ENCODE measurements at places on chromosomes 7 and 10.
A peak's percentile ranks its signal among the peaks of the same experiment; 100 is the strongest.

DNA sequence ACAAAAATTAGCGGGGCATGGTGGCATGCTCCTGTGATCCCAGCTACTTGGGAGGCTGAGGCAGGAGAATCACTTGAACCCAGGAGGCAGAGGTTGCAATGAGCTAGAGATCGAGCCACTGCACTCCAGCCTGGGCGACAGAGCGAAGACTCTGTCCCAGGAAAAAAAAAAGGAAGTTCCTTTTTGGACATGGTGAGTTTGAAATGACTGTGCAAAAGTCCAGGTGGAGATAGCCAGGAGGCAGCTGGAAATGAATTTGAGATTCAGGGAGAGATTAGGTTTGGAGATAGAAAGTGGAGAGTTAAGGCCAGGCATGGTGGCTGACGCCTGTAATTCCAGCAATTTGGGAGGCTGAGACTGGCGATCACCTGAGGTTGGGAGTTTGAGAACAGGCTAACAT, 139.1 kb downstream of the MARCHF5 start:
- DNase-seq: no peak

DNA sequence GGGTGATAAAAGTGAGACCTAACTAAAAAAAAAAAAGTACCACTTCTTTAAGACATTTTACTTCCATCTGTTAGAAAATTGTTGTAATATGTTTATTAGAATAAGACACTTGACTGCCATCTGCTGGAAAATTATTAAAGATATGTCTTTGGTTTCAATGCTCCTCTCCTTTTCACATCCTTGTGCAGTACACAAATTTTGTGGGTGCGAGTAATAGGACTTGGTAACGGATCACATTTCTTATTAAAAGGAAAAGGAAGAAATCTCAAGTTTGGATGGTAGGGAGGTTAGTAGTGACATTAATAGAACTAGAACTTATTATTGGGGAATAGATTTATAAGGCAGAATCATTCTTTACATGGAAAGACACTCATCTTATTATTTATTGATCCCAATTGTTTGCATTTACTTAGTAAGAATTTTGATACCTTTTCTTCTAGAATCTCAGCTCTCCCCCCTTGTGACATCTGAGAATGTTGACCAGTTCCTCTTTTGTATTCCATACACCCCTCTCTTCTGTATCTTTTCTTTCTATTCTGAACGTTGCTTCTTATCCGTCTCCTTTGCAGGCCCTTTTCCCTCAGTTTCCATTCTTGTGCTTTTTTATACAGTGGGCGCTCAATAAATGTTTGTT, 43.0 kb upstream of the RPA3 start:
- DNase-seq: no peak

DNA sequence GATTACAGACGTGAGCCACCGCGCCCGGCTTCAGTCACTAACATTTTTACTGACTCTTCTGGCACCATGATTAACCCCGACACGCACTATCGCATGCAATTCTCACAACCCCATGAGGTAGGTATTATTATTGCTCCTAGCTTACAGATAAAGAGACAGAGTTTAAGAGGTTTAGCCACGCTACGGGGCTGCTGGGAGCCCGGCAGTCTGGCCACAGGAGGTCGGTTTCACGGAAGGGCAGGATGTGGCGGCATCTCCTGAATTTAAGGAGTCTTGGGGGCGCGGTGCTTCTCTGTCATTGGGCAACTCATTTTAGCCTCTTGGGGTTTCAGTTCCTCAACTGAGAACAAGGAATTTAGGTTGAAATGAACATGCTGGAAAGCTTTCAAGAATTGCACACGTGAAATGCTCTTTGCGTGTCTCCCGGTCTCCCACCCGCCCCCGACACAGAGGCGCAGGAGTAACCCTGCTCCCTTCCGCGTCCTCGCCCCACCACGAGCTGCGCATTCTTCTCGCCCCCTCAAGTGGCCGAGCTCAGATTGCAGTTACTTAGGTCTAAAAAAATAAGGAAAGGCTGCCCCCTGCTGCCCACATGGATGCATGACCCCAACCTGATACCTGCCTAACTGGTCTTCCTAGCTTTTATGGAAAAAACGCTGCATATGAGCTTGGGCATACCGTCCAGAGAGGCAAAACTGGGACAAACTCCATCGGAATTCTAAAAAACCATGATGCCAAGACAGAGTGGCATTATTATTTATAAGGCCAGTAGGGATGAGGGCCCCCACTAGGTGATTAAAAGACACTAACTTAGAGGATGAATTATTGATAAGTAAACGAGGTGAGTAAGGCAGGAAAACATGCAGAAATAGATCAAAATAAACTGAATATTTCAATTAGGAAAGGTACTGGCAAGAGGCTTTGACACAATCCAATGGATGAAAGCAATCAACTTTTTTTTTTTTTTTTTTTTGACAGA, 12.4 kb downstream of the PRSS2 start:
- peak; percentile 74 for DNase-seq

DNA sequence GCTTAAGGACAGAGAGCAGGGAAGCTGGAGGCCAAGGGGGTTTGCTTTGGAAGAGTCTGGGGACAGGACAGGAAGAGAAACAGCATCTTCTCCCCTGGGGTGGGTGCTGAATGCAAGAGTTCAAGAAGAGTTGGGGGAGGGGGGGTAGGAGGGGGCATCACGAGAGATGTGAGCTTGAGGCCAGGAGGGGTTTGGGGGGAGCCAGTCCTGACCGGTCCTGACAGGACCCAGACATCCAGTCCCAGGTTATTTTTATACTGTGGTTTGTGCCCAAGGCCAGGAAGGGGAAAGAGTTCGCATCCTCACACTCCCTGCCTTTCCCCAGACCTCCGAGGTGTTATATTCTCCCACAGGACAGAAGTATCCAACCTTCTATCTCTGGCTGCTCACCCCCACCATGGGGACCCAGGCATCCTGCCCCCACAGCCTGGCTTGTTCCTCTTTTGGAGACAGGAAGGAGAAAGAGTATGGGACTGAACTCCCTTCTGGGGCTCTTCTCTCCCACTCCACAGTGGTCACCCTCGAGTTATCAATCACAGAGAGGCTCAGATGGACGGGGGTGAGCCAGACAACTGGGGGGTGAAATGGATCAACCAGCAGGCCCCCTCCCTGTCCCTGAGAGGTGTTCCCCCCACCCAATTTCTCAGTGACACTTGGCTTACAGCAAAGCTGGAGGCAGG, 2.8 kb downstream of the TSC22D4 start:
- DNase-seq: no peak

DNA sequence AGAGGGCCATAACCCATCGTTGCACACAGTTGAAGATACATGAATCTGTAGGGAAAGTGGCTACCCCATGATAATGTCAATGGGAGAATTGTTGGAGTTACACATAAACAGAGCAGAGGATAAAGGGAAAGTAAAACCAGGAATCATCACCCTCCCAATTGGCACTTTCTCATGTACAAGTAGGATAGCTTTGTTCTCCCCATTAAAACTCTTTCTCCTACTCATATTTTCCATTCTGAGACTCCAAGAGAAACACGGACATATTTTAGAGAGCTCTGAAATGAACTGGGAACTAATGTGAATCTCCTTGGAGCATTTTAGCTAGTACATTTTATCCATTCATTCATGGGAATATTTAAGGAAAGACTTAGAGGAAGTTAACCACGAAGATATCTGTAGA, 17.2 kb upstream of the LRRC17 start:
- DNase-seq: no peak
